ENCODE measurements at places on chromosomes 11 and 22.

DNA sequence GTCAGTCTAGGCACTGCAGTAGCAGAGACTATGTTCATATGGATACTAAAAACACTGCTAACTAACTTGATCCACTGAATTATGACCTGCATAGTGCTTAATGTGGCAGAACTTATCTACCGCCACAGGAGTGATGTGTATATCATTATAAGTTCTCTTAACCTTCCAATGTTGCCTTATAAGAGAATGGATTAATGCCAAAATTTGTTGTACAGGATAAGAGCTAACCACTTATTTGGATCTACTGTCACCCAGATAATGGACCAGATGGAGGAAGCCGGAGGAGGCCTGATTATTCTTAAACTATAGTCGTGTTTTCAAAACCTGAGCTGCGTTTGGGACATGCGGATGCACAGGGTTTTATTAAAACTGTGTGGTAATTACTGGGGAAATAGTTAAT is 1.9 kb upstream of the OR51B4 start:
- DNase-seq: no peak

GRCh38 chr11:81098471-81098870 is 1635.2 kb downstream of the FAM181B start:
- DNase-seq: no peak

GRCh38 chr11:61507962-61508861 is at the start of gene LRRC10B:
LRRC10B (plus strand) TSS chr11:61508749; CDS start chr11:61508999, 250 bp downstream.
- DNase-seq: peak; percentile 10

DNA sequence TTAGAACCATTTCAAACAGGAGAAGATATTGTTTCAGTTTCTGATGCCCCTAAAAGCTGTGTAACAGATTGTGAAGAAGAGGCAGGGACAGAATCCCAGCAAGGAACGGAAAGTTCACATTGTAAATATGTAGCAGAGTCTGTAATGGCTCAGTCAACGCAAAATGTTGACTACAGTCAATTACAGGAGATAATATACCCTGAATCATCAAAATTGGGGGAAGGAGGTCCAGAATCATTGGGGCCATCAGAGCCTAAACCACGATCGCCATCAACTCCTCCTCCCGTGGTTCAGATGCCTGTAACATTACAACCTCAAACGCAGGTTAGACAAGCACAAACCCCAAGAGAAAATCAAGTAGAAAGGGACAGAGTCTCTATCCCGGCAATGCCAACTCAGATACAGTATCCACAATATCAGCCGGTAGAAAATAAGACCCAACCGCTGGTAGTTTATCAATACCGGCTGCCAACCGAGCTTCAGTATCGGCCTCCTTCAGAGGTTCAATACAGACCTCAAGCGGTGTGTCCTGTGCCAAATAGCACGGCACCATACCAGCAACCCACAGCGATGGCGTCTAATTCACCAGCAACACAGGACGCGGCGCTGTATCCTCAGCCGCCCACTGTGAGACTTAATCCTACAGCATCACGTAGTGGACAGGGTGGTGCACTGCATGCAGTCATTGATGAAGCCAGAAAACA is 40.8 kb downstream of the IGLL1 start:
- peak; percentile 38 for DNase-seq

DNA sequence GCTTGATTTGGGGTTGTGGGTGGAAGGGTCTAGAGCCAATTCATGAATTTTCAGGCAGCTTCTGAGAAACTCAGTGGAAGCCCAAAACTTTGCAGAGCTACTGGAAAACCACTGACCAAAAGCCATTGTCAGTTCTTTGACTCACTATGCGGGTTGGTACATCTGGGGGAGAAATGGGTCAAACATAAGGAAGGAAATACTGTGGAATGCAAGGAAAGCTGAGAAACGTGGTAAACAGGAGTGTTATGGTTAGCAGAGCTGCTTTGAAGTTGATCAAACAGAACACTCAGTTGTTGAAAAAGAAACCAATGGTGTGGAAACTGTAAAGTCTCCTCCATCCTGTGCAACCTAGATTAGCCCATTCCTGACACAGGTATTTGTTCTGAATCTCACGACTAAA is 6.3 kb upstream of the ABTB2 start:
- no peak for DNase-seq

- DNase-seq: no peak
Measured at GRCh38 chr22:31160328-31160978, 471 bp downstream of the RNF185 start.

DNA sequence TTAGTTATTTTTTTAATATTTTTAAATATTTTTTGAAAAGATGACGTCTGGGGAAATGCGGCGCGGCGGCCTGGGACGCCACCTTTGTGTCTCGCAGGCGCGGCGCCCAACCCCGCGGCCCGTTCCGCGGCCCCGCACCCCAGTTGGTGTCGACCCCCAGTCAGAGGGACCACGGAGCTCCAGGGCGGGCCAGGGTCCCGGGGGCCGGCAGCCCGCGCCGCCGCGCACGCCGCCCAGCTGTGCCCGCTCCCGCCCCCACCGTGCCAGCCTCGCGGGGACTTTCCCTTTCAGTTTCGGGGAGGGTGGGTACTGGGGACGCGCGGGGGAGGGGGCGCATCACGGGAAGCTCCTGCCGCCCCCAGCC is 1.6 kb downstream of the CCND1 start:
- DNase-seq: no peak

DNA sequence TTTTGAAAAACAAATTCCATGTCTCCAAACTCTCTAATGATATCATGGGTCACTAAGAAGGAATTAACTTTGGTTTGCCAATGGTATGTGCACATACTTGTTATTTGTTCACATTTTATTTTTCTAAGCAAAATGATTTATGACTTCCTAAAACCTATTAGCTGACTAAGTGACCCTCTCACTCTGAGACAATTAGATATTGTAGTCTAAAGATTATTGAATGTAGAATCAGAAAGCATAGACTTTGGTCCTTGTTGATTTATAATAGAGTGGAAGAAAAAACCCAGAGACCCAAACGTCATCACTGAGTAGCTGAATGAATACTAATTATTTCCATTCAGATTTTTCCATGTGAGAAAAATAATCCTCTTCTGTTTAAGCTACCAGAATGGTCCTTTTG is 243.5 kb upstream of the ANO3 start:
- DNase-seq: no peak

- DNase-seq: no peak
Measured at GRCh38 chr22:47367993-47368945, 605.8 kb downstream of the TBC1D22A start.

GRCh38 chr22:47053726-47054141 is 291.3 kb downstream of the TBC1D22A start:
- DNase-seq: no peak

GRCh38 chr11:114058871-114059277 is 637 bp upstream of the ZBTB16 start:
- DNase-seq: no peak

DNA sequence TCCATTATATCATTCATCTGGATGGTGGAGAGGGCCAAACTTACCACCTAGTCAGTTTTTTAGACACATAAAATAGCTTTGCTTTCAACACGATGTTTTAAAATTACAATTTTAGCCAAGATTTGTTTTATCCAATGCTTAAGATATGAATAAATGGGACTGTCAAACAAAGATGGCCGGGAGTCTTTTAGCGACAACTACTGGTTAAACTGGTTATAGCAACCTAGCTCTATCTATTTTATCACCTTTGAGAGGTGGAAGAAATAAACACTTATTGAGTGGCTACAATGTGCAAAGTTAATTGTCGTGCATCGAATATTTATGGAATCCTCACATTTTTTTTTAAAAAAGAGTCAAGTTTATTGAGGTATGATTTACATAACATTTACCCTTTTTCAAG is 279.8 kb downstream of the MIAT start:
- DNase-seq: no peak

DNA sequence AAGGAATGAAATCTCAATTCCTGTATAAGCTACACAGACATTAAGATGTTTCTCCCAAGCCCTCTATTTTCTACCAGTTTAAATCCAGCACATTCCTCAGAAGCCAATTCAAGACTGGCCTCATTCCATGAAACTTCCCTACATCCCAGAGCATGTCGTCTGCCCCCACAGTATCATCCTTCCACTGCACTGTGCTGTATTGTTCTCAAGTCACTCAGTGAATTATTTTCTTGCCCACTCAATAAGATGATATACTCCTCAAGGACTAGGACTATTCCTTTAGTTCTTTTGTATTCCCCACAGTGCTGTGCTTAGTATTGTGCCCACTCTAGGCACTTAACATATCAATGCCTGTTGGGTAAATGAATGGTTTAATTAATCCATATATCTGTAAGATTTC is 203.1 kb upstream of the BLID start:
- no peak for DNase-seq

GRCh38 chr11:19631712-19632498 is 80.7 kb upstream of the NAV2 start:
- no peak for DNase-seq

GRCh38 chr11:129639300-129639699 is 176.3 kb upstream of the TMEM45B start:
- DNase-seq: no peak

DNA sequence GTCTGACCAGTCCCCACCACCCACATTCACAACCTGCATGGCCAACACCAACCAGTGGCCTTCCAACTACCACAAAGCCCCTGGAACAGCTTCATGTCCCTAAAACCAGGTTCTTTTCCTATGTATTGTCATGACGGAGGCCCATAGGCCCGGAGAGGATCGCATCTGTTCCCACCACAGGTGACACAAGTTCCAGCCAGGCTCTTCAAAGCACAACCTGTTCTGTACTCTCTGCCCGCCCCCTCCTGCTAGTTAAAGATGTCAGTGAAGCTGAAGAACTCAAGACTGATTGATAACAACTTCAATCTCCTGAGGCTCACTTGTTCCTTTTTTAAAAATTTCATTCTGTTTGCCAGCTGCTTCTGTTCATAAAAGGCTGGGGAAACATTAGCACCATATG is 121.1 kb upstream of the GUCY1A2 start:
- no peak for DNase-seq

- no peak for DNase-seq
Measured at GRCh38 chr11:86718521-86718920, 46.1 kb upstream of the ME3 start.

- no peak for DNase-seq
Measured at GRCh38 chr11:119335655-119336543, 1.6 kb downstream of the RNF26 start.

DNA sequence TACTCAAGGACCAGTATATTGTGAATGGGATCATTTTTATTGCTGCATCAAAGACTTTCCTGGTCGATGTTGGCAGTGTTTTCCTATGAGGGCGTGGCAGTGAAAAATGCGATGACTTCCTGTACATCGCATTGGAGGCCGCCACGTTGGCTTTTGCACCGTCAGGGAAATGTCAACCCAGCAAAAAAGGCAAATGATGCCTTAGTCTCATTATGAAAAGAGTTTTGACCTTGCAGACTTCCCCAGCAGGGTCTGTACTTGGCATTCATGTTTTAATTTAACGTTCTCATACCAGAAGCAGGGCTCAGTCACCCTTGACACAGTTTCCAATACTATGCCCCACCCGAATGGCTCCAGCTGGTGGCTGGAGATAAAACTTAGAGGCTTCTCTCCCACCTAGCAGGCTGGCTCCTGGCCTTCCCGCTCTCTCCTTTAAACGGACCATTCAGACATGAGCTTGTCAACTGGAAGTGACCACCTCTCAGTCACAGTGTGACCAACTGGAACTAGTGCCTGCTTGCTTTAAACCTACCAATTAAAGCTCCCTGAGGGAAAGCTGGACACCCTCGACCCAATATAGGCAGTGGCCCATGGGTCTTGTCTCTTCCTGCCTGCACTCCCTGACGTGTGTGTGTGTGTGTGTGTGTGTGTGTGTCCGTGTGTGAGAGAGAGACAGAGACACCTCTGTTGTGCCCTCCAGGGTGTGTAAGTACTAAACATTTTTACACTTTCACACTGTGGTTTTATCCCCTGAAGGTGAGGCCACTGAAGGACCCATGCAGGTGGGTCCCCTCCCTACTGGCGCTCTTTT is 8.7 kb upstream of the GDPD5 start:
- no peak for DNase-seq

DNA sequence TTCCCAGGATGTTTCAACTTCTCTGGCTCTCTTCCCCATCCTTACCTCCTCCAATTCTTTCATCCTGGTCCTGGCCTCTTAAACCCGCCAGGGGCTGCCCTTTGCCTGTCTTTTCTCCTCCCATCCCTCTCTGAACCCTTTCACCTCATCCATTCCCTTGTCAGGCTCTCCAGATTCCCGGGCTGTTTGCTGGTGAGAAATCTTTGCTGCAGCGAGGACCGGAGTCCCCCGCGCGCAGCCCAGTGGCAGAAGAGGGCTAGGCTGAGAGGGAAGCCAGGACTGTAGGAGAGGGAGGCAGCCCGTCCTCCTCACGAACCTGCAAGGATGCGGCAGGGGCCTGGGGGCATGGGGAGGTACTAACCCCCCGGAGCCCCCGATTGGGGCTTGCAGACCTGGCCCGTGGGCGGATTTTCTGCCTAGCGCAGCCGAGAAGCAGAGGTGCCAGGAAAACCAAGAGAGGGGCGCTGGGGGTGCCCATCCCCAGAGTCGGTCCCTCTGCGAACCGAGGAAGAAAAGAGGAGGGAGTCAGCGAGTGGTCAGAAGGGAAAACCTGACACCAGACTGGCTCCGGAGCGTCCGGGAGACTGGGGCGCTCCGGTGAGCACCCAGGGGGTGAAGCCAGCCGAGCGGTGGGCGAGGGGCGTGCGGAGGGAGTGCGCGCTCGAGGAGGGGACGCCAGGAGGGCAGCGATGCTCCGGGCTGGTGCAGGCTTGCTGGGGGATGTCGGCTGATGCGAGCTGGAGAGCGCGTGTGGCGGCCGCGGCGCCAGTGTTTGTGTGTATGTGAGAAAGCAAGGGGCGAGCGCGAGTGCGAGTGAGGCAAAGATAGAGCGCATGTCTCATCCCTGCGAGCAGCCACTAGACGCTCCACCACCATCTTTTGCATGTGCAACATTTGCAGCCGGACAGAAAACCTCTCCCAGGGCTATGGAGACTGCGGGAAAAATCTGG is at the start of gene GRIA4:
TSS of gene GRIA4 (plus strand) at position 242 of the 950 bp plus-strand sequence. CDS start 925 bp downstream, outside the sequence.
- DNase-seq: no peak

GRCh38 chr11:15769203-15769602 is 587.1 kb downstream of the SOX6 start:
- DNase-seq: no peak

DNA sequence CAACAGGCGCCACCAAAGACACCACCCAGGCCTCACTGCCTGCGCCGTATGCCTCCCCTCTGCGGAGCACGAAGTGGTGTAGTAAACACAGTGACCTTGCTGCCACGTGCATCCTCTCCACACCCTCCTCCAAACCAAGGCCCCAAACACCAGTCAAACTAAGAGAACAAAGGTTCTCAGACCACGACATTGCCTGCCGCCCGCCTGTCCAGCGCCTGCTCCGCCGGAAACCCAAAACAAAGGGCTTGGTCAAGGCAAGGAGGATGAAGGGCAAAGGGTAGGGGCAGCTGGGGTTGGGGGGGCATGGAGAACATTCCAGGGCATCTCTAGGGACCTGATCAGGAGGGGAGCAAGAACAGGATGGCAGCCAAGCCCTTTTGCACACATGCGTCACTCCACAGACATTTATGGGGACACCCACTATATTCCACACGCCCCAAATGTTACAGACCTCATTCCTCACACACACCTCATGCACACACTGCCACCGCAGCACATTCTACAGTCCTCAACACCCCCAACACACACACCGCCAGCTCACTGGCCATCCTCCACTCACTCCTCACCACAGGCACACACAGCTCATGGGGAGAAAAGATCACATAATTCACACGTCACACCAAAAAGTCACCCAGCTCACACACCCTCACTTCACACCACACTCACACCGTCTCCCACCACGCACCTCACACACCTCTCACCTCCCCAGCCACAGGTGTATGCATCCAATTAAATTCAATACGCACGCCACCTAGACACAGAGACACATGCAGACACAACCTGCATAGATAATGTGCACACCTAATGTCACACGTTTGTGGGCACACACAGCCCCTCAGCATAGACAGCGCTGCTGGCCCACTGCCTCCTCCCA is 34.5 kb downstream of the PDE2A start:
- DNase-seq: no peak

- no peak for DNase-seq
Measured at GRCh38 chr11:20566591-20567434, 32.6 kb upstream of the SLC6A5 start.
